Glomerular endothelial cell (primary cell): ENCODE measurements at places on chromosomes 5 and 9.

- DNase-seq = no peak
Observed at GRCh38 chr9:104772714-104773510, 9.0 kb downstream of the NIPSNAP3B start.

DNA sequence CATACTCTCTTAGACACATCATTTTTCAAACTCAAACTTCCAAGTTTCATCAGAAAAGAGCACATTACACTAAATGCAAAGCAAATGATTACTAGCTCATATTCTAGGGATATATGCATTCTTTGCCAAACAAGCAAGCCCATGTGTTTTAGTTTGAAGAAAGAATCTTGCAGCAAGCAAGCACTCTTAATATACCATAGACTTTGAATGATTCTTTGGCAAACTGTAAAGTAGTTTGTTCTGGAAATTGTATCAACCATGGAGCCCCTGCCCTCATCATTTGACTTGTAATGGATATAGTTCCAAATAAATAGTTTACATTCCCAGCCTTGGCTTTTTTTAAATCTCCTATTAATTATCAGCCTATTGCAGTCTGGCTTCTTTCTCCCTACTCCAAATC, 325.2 kb downstream of the NR2F1-AS1 start:
- DNase-seq = no peak

DNA sequence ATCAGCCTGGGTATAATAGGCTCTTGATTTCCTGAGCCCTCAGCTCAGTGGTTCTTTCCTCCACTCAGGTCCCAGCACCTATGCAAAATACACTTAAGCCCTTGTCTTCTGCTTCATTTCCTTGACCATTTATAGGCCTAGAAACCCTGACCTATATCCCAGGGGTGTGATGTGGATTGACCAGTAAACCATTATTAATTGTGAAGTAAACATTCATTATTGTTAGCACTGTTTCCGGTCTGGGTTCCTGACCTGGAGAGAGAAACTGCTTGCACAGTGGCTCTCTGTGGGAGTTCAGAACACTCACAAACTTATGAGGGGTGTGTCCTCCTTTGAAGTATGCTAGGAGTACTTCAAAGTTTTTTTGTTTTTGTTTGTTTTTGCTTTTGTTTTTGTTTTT, 19.6 kb upstream of the TOMM5 start:
- DNase-seq = no peak

DNA sequence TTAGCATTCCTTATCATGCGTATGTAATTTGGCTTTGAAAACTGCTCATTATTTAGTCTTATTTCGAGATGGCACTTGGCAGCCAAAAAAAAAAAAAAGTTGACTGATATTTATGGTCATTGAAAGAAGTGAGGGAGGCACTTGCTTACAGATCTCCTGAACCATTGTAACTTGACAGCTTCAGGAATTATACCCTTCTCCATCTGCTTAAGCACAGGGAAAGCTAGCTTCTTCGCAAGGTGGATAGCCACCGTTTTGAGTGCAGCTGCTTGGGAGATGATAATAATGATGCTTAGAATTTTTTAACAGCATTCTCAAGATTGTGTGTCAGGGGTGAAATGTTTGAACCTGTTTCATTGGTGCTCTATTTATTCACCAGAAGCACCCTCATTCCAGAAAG, 116.1 kb downstream of the GIN1 start:
- DNase-seq = no peak

DNA sequence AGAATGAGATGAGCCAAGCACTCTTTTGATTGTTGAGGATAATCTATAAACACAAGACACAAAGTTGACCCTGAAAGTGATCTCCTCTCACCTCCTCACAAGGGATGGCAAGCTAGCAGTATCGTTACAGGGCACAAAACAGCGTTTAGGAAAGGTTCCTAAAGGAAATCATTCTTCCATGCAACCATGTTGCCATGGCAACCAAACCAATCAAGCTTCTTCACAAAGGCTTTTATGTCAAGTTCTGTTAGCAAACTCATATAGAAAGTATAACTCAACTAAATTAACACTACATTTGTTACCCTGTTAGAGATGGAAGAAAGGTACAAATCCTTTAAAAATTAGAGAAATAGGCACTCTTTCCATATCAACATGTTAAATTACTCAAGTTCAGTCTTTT, 1016.8 kb upstream of the DMAC1 start:
- DNase-seq = no peak

DNA sequence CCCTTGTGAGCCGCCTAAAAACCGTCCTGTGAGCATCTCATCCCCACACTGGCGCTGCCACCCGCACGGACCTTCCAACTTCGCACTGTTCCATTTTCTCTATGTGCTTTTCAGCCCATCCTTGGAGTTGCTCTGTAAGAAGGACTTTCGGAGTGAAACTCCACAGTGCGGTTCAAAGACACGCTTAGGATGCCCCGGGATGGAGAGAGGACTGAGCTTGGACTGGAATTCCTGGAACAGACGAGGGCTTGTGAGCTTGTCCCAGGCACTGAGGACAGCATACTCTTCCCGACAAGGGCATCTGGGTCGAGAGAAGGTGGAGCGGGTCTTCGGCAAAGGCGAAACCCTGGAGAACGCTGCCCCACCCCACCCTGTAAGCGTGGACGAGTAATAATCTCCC, 187.8 kb downstream of the MEF2C start:
- no peak for DNase-seq

DNA sequence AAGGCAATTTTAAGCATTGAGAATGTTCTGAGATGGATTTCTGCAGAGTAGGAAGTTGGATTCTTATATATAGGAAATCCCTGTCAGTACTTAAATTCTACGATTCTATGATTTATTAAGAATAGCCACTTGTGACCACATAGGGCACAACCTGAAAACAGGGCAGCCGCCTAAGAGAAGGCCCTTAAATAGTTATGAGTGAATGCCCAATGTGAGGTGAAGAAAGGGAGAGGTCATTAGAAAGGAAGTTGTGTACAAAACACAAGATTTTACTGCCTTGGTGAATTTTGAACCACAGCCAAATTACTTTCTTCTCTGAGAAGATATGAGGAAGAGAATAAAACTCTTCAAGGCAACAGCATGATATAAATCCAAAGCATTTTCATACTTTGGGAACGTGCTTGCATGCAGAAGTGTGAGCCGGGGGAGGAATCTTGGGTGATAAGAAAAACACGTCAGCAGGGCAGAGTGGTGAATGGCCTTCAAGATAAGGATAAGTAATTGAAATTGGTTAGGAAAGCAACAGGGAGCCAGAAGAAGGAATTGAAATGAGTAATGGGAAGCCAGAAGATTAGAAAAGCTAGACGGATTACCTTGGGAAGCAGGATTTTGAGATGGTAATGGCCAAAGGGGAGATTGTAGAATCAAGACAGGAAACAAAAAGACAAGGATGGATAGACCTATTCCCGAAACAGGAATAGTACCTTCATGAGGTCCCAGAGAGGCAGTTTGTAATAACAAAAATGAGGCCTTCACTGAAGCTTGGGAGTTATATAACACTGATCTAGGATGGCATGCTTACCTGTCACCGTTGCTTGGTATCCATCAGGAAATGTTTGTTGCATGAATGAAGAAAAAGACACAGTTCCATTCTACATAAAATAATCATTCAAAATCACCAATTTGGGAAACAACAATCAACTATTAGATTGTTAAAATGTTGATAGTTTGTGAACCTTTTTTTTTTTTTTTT, 244.3 kb downstream of the PDE4D start:
- peak; percentile 87 for DNase-seq

- no peak for DNase-seq
Observed at GRCh38 chr5:153209016-153209415, 281.5 kb upstream of the GRIA1 start.

DNA sequence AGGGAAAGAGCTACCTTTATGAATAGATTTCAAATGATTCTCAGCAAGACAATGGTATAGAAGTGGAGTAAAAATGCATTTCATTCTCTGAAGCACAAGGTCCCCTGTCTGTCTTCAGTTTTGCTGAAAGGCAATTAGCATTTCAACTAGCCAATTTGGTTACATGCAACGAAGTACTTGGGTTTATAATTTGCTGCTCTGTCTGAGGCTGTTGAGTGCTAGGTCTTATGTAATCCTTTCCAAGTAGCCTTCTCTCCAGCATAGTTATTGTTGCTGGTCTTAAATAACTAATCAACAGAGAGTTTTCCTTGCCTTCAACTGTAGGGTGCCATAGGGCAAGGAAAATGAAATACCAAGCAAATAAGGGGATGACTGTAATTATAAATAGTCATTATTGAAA, 4.5 kb downstream of the ADGRV1 start:
- DNase-seq = no peak

GRCh38 chr5:58545912-58546311, 37.0 kb upstream of the RAB3C start:
- no peak for DNase-seq

- DNase-seq = no peak
Observed at GRCh38 chr9:78040726-78041125, 9.1 kb upstream of the GNAQ start.

- DNase-seq = no peak
Observed at GRCh38 chr9:125886365-125886764, 139.2 kb downstream of the PBX3 start.

DNA sequence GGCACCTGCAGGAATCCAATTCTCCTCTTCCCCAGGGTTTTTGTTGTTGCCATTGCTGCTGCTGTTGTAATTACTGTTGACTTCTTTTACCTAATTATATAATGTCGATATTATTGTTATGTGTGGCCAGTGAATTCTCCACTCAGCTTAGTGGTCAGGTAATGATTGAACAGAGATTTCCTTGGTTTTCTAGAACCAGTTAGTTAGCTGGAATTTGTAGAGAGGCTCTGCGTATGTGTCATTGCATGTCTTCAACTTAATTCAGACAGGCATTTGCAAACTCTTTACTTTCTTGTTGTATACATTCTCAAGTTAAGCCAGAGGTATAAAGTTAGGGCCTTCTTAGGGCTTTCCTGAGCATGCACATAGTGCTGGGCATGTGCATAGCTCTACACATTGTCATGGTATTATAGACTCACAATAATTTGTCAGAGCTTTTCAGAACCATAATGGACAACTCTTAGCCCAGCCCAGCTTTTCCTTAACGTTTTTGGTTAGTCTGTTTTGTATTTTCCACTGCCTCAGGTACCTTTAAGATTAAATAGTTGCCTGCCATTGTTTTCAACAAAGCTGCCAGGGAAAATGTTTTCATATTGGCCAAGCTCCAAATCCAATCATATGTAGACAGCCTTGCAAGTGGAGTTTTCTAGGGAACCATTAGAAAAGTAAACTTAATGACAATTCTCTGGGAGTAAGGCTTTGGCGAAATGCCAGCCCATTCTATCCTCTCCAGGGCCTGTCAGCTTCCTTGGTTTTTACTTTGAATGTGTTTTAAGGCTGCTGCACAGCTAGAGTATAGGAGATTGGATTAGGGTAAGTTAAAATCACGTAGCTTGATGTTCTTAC, 68.1 kb downstream of the UBE2R2 start:
- DNase-seq = peak; percentile 90

DNA sequence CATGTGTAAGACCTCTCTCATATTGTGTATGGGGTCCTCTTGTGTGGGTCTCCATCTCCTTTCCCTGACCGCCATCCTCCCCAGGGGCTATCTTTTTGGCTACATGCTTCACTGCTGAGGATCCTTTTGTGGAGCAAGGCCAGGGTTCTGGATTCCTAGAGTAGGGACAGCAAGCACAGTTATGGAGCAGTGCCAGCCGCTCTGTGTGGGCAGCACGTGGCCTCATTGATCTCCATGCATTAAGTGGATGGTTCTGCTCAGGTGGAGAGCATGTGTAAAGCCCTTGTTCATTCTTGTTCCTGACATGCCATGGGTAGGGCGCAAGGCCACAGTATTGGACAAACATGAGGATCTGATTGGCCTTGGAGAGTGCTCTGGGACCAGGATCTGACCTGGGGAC, 8.9 kb downstream of the PHF2 start:
- DNase-seq = no peak

DNA sequence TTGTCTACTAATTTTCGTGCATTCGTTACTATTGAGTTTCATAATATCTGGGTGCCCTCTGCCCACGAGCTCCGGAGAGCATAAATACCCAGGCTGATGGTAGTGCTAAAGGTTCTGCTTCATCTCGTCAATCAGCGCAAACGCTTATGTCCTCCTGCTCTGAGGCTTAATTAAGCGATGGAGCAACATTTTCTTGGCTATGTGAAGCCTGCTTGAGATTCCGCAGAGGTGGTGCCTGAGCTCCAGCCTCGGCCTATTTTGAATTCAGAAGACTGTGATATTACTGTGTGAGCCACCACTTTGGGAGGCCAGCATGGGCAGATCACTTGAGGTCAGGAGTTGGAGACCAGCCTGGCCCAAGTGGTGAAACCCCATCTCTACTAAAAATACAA, 44.8 kb downstream of the ANXA2R start:
- no peak for DNase-seq

DNA sequence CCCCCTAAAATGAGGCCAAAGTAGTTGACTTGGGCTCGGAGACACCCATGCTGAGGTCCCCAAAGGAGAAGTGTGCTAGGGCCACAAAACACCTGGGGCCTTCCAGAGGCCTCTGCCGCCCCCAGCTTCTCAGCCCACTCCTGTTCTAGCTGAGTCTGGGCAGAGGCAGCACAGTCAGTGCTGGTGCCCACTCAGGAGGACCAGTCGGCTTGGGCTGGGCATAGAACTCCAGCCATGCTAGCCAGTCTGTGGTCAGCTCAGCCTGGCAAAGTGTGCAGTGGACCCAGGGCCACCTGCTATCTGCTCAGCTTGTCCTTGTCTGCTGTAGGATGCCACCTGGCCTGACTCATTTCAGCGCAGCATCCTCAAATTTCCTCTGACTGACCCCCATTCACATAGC, 254.6 kb downstream of the FSTL4 start:
- no peak for DNase-seq

- DNase-seq = peak; percentile 22
Observed at GRCh38 chr9:88732128-88732527, 197.2 kb downstream of the NXNL2 start.

DNA sequence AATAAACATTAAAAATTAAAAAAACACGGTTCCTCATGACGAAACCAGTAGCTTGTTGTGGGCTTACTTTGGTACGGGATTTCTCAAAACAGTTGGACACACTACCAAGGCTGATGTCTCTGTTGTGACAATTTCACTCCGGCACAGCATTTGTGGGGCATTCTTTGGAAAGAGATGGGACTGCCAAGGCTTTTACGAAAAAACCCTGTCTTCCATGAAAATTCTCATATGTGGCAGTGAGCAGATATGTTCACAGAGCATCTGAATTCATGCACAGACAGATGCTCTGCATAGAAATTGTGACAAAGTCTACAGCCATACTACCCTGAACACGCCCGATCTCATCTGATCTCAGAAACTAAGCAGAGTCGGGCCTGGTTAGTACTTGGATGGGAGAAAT, 17.8 kb upstream of the SHROOM1 start:
- DNase-seq = no peak
